ENCODE measurements at places on chromosomes 4 and X. TPM values are rescaled to one million over a fixed set of nuclear protein-coding genes. Genes with fewer than 3 reads are reported as not detected.

- DNase-seq: no peak
These were observed 403.6 kb upstream of the ANXA10 start for GRCh38 chr4:167688660-167689142.

GRCh38 chr4:74230902-74231499 lies 73.1 kb downstream of the MTHFD2L start:
- no peak for DNase-seq

GRCh38 chrX:132041015-132041414 lies 17.9 kb downstream of the STK26 start:
- no peak for DNase-seq

GRCh38 chr4:20773144-20773997 lies 73.1 kb downstream of the PACRGL start:
- peak; percentile 22 for DNase-seq

DNA sequence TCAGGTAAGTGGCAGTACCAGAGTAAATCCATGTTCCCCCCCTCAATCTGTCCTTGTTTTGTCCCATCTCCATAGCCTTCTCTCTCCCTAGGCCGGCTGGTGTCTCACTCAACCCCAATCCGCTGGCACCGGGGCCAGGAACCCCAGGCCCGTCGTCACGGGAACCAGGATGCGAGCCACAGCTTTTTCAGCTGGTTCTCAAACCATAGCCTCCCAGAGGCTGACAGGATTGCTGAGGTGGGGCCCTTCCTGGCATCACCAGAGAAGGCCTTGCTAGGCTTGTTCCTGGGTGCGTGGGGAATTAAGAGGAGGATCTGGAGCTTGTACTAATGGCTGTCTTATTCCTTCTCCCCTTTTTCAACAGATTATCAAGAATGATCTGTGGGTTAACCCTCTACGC lies 2.7 kb downstream of the TSPYL2 start:
- DNase-seq: no peak

DNA sequence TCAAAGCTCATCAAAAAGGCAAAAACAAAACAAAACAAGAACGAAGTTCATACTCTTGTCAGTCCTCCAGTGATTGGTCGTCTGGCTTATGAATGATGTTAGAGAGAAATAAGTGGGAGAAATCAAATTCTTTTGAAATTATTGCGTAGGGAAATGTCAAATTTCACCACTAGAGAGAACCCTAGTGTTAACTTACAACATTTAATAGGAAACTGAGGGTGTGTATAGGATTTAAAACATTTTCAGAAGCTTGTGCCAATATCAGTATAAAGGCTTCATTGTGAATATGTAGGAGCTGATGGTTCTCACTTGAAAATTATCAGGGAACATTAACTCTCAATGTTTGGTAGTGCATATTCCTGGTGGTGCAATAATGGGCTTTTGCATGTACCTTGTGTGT lies 17.4 kb downstream of the ADH6 start:
- no peak for DNase-seq

- DNase-seq: no peak
These were observed 932.7 kb downstream of the FAT4 start for GRCh38 chr4:126247409-126247808.

DNA sequence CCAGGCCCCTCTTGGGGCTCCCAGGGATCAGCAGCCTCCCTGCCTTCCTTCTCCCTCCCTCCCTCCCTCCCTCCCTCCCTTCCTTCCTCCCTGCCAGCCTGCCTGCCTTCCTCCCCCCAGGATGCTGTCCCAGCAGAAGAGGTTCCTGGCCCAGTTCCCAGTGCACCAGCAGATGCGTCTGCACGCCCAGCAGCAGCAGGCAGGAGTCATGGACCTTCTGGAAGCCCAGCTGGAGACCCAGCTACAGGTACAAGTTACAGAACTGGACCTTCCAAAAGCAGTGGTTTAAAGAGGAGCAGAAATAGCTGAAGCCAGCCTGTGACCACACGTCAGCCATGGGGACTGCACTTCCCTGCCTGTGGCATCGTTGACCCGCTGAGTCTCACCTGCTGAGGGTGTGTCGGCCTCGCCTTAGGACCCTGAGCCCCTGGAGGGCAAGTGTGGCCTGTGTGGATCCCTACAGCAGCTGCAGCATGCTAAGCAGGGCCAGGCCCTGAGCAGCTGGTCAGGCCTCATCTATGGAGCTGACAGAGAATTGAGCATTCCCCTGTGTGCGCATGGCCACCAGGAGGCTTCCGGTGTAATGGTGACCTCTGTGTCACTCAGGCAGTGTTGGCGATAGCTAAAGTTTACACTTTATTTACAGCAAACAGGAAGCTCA lies 84.7 kb downstream of the CRMP1 start:
- no peak for DNase-seq

- no peak for DNase-seq
These were observed 32.5 kb downstream of the MAOA start for GRCh38 chrX:43688586-43688985.

GRCh38 chr4:105417624-105418023 lies 56.2 kb downstream of the PPA2 start:
- DNase-seq: no peak

DNA sequence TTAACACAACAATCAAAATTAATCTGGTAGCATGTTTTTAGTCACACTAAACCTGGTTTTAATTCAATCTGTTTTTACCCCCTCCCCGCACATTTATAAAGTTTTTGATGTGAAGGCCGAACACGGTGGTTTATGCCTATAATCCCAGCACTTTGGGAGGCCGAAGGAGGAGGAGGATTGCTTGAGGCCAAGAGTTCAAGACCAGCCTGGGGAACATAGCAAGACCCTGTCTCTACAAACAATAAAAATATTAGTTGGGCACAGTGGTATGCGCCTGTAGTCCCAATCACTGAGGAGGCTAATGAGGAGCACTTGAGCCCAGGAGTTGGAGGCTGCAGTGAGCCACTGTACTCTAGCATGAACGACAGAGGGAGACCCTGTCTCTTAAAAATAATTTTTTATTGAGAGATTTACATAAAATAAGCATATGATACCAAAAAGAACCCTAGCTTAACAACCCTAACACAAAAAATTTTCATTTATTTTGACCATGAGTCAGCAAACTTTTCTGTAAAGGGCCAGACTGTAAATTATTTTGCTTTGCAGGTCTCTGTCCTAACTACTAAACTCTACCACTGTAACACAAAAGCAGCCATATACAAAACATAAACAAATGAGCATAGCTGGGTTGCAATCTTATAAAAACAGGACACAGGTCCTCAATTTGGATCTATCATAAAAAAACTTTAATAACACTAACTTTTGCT lies 21.5 kb downstream of the HNRNPD start:
- no peak for DNase-seq

DNA sequence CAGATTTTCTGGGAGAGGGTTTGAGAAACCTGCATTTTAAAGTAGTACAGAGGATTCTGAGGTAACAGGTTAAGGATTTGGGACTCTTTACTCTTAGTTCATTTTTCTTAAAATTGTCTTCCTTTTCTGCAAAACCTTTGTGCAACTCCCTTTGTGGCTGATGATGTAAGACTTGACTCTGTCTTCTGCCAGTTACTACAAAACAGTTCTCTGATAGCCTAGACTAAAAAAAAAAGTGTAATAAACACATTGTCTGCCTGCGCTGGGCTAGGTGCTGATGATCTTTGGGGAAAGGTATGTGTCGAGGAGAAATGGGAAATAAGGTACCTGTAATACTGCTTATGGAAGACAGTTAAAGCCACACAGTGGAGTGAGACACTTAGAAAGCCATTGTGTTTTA lies 28.7 kb downstream of the IL13RA1 start:
- DNase-seq: no peak

DNA sequence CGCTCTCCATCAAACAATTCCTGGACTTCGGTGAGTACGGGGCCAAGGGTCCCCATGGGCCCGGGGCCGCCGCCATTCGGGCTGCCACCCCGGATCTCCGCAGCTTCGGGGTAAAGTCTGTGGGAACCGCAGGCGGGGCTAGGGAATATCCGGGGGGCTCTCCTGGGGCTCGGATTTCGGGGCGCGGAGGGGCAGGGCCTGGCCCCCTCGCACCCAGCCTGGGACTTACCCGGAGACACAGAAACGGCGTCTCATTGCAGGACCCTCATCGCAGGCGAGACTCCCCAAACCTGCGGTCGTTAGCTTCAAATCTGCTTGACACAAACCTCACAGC lies 413 bp downstream of the PDK3 start:
- no peak for DNase-seq

- DNase-seq: no peak
These were observed 15.4 kb downstream of the LARP1B start for GRCh38 chr4:128076464-128076863.

GRCh38 chr4:184250795-184251669 lies 33.4 kb upstream of the ENPP6 start:
- DNase-seq: no peak

Gene CT45A3
- total RNA-seq: not detected

Gene CLNK
- 0.09 TPM for total RNA-seq

Gene FATE1
- not detected for total RNA-seq

Gene MAGEA10
- total RNA-seq: not detected

Gene PLS3
- 18.4 TPM for total RNA-seq

Gene IL15
- 0.44 TPM for total RNA-seq

Gene ABRAXAS1
- 5.1 TPM for total RNA-seq

Gene NEUROG2
- total RNA-seq: not detected

Gene IQCM
- not detected for total RNA-seq

All from pancreas (tissue), 10 donors.